ENCODE measurements at places on chromosomes 7 and 10.

DNA sequence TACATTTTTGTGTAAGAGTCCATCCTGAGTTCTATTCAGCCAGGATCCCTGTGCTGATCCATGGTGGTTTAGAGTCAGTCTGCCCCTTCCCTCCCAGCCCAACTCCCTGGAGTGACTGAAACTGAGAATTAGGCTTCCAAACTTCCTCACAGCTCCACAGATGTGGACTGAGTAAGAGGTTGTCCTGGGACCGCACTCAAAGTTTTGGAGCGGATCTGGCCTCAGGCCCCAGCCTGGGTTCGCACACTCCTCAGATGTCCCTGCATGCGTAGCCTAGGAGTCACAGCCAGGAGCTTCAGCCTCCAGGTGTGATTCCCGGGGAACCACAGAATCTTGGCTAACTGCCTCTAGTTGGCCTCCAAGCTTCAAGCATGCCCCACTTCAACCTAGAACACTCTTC, 218.1 kb downstream of the C7orf25 start:
- H3K27me3 ChIP-seq = no peaks in the 10 kb centered on the region
- no peak overlapping the region for H3K27ac ChIP-seq
- DNase-seq = no peak
- no peaks in the 10 kb centered on the region for H3K4me1 ChIP-seq
- no peak overlapping the region for H3K4me3 ChIP-seq
- H3K36me3 ChIP-seq = no peaks in the 10 kb centered on the region

DNA sequence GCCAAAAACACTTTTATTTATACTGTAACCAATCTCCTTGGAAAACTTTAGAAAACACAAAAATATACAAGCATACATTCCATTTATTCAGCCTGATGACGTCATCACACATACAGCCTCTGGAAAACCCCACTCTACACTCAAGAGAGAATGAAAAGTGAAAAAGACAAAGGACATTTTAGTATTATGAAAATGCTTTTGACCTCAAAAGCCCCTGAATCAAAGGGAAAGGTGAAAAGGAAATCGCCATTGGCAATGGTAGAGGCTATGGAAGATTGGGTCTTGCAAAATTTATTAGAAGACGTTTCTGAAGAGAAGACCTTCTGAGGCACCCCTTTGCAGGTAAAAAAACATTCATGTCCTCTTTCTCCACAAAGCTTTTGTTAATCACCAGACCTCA, 82.9 kb upstream of the STRIP2 start:
- no peak overlapping the region for H3K4me3 ChIP-seq
- H3K4me1 ChIP-seq = no peaks in the 10 kb centered on the region
- no peaks in the 10 kb centered on the region for H3K27me3 ChIP-seq
- no peaks in the 10 kb centered on the region for H3K36me3 ChIP-seq
- no peak for DNase-seq

GRCh38 chr10:71371750-71372166, 25.0 kb upstream of the CDH23 start:
- H3K36me3 ChIP-seq = no peaks in the 10 kb centered on the region
- H3K27ac ChIP-seq = no peak overlapping the region
- no peak overlapping the region for H3K4me3 ChIP-seq
- no peaks in the 10 kb centered on the region for H3K27me3 ChIP-seq
- DNase-seq = no peak
- no peaks in the 10 kb centered on the region for H3K4me1 ChIP-seq

- H3K4me3 ChIP-seq = no peak overlapping the region
- no peak overlapping the region for H3K27ac ChIP-seq
- peaks cover 13% of the 10 kb centered on the region for H3K36me3 ChIP-seq
- H3K27me3 ChIP-seq = no peaks in the 10 kb centered on the region
- H3K4me1 ChIP-seq = no peaks in the 10 kb centered on the region
- DNase-seq = no peak
These were observed 307.4 kb upstream of the AOAH start for GRCh38 chr7:37031571-37032257.

DNA sequence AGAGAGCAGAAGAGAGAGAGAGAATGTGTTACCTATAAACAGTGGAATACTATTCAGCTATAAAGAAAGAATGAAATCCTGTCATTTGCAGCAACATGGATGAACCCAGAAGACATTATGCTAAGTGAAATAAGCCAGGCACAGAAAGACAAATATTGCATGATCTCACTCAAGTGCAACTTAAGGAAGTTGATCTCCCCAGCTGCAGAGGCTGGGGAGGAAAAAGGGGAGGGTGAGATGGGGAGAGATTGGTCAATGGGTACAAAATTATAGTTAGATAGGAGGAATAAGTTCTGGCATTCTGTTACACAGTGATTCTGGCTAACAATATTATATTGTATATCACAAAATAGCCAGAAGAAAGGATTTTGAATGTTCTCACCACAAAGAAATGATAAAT, 11.2 kb upstream of the JAZF1 start:
- no peak overlapping the region for H3K4me3 ChIP-seq
- no peak for DNase-seq
- no peak overlapping the region for H3K27ac ChIP-seq
- no peaks in the 10 kb centered on the region for H3K4me1 ChIP-seq

GRCh38 chr10:132546567-132547420, 9.2 kb downstream of the INPP5A start:
- H3K4me3 ChIP-seq = no peak overlapping the region
- no peaks in the 10 kb centered on the region for H3K36me3 ChIP-seq
- peaks cover 28% of the 10 kb centered on the region for H3K4me1 ChIP-seq
- no peaks in the 10 kb centered on the region for H3K27me3 ChIP-seq
- DNase-seq = no peak

Measured in effector memory CD4-positive, alpha-beta T cell (primary cell).